ENCODE measurements at places on chromosomes 2 and 18.
A peak's percentile ranks its signal among the peaks of the same experiment; 100 is the strongest.

DNA sequence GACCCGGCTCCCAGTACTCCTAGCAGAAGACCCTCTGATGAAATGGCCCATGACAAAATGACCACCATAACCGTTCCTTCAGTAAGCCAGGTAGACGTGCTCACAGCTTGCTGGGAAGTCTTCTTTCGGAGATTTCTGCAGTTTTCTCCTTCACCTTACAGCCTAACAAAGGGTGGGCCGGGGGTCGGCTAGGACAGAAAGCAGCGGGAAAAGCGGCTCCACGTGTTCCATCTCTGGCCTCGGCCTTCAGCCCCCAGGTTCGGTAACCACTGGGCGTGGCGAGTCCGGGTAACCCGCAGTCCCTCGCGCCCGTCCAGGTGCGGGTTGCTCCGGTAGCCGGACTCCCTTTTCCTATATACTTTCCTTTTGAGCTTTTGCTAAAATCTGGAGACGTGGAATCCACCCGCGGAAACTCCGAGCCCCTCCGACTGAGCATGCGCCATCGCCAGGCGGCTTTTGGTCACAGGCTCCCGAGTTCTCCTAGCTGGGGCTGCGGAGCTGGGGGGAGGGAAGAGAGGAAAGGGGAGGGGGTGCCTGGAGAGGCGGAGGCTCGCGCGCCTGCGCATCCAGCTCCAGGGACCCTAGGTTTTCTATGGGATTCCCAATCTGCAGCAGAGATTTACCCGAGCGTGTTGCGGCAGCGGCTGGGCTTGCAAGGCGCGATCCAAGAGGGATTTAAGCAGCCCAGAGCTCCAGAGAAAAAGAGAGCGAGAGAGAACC is at the start of gene VSNL1:
TSS of gene VSNL1 (plus strand) at position 604 of the 720 bp plus-strand sequence. CDS start 51,379 bp downstream, outside the sequence.
- peak; percentile 57 for DNase-seq

DNA sequence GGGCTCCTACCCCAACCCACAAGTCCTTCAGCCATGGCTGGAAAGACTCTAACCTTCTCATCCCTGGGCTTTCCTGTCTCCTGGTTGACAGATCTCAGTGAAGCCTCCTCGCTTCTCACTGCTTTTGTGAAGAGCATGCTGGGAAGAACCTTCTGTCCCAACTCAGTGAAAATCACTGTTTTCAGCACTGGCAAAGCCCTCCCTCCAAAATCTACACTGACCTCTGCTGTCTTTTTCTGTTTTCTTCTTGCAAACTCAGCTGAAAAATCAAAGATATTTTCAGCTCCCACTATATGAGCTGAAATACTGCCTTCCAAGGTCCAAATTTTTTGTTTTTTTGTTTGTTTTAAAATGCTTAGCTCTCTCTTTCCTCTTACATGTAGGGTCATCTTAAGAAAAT is 266.3 kb upstream of the AGAP1 start:
- no peak for DNase-seq

DNA sequence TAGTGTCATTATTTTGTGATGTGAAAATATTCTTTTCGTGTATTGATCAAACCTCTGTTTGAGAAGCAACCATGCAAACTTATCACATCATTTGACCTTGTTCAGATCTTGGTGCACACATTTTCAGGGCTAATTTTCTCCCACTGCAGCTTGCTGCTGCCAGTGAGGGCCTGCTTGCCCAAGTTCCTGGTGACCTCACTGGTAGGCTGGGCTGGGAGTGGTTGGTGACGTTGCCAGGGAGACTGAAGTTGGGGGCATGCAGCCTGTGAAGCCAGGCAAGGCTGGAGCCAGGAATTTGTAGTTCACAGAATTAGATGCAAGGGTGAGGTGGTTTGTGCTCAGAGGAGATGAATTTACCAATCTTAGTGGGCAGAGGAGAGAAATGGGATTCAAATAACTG is 38.5 kb downstream of the PARD3B start:
- DNase-seq = no peak

DNA sequence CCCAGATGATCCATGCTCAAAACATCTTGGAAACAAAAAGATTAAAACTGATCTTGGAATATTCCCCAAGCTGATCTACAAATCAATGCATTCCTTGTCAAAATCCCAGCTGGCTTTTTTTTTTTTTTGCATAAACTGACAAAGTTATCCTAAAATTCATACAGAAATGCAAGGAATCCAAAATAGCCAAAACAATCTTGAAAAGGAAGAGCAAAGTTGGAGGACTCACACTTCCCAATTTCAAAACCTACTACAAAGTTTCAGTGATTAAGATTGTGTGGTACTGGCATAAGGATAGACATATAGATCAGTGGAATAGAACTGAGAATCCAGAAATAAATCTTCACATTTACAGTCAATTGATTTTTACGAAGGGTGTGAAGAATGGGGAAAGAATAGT is 306.8 kb upstream of the MGAT5 start:
- DNase-seq = no peak

DNA sequence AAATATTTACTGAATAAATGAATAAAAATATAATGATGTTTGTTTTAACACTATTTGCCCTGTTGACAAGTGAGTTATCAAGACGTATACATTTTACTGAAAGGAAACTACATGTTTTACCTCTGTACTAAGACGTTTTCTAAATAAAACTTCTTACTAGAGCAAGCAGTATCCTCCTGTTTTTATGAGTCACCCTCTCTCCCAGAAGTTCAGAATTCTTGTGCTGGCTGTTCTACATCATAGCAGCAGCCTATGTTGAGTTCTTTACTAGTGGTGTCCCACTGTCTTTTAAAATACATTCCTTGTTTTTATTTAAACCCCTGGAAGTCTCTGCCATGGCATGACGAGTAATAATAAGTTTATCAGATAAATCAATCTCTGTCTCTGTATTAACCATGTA is 297.4 kb downstream of the CALCRL start:
- DNase-seq = no peak

DNA sequence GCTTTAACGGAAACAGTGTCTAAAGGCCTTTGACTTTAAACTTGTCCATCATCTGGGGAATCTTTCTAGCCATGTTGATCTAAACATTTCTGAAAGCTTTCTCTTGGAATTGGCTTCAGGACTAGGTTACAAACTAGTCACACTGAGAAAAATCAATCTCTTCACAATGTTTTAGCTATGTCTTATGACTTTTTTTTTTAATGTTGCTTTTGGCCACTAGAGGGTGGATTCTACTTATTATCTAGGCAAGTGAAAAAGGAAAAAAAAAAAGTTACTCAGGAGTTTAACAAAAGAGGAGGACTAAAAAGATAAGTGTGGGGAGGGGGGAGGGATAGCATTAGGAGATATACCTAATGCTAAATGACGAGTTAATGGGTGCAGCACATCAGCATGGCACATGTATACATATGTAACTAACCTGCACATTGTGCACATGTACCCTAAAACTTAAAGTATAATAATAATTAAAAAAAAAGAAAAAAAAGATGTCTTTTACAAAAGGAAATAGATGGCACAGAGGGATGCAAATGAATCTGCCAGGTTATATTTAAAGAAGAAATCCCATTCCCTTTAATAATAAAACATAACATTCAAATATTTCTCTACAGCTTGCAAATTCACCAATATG is 160.4 kb upstream of the PID1 start:
- no peak for DNase-seq

DNA sequence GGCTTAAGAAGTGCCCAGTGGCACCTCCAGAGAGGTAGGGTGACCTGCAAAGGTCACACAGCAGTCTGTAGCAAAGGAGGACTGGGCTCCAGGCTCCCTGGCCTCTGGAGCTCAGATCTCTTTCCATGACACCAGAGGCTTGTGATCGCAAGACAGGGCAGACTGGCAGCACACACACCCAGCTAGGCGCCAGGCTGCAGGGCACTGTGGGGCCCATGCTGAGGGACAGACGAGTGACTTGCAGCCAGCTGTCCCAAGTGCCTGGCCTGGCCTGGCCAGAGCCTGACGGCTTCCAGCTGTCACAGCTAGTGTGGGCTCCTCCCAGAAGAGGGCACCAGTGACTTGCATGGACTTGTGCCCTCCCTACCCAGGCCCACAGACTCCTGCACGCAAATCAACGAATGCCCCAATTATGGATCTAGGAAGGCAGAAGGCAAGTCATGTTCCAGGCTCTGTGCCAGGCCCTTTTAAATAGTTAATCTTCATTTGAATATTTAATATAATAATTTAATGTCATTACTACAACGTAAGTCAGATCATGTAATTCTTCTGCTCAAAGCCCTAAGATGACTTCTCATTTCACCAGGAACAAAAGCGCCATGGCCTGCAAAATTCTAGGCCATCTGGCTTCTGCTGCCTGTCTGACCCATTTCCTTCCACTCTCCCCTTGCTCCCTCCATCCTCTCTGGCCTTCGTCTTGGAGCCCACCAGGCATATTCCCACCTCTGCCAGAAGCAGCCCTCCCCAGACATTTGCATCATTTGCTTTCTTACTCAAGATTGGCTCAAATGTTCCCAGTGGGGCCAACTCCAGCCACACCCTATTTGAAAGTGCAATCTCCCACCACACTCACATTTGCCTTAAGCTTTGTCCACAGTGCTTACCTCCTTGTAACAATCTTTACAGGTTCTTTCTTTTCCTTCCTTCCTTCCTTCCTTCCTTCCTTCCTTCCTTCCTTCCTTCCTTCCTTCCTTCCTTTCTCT is 3.7 kb upstream of the SPEG start:
- no peak for DNase-seq

GRCh38 chr2:95346738-95347671 is 49.9 kb downstream of the KCNIP3 start:
- DNase-seq = no peak

GRCh38 chr2:240589375-240589774 is 2.8 kb downstream of the CAPN10 start:
- no peak for DNase-seq

DNA sequence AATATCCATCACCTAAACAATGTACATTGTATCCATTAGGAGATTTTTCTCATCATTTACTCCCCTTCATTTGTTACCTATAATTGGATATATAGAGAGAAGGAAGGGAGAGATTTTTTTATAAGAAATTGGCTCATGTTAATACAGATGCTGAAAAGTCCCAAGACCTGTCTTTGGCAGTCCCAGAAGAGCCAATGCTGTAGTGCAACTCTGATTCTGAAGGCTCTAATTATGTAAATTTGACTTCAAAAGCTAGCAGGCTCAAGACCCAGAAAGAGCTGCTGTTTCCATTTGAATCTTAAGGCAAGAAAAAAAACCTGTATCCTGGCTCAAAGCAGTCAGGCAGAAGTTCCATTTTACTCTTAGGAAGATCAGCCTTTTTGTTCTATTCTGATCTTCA is 1245.5 kb upstream of the FAM98A start:
- no peak for DNase-seq

GRCh38 chr2:98936353-98937351 is 627 bp upstream of the CRACDL start:
- no peak for DNase-seq

- no peak for DNase-seq
These were observed 66.4 kb downstream of the UBE2E3 start for GRCh38 chr2:181046833-181047232.

DNA sequence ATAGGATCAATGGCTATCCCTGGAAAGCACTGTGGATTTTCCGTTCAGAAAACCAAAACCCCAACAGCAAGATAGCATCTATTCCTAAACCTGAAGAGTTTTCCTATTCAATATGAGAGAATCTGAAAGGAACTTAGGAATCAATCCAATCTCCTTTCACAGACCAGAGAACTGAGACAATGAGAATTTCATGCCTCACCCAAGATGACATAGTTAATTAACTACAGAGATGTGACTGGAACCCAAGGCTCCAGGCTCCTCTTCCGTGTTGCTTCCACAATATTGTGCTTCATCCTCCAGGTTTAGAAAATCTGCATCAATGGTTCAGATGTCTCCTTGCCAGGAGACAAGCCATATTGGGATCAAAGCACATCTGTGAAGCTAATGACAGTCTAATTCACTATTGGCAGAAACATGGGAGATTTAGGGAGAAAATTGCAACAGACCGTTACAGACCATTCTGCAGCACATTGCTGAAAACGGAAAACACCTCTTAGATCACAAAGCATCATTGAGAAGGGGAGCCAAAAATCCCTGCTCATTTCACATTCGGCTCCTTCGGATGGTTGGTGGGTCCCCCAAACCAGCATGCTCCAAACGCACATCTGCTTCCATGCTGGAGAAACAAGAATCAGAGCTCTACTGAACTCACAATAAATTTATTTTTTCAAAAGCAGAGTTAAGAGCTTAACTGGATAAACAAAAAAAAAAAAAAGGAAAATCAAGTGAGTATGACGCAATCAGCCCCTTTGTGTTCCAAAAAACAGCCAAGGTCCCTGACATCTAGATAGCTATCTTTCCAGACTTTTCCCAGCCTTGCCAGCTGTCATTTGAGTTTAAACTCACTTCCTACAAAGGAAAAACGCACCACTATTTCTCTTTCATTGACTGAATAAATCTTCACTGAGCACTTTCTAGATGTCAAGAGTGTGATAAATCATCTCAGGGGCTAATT is 290.3 kb downstream of the C1D start:
- DNase-seq = no peak

GRCh38 chr2:199684832-199685231 is 166.2 kb downstream of the FTCDNL1 start:
- no peak for DNase-seq

GRCh38 chr2:25877431-25878360 is 591 bp downstream of the ASXL2 start:
- DNase-seq = peak; percentile 59

DNA sequence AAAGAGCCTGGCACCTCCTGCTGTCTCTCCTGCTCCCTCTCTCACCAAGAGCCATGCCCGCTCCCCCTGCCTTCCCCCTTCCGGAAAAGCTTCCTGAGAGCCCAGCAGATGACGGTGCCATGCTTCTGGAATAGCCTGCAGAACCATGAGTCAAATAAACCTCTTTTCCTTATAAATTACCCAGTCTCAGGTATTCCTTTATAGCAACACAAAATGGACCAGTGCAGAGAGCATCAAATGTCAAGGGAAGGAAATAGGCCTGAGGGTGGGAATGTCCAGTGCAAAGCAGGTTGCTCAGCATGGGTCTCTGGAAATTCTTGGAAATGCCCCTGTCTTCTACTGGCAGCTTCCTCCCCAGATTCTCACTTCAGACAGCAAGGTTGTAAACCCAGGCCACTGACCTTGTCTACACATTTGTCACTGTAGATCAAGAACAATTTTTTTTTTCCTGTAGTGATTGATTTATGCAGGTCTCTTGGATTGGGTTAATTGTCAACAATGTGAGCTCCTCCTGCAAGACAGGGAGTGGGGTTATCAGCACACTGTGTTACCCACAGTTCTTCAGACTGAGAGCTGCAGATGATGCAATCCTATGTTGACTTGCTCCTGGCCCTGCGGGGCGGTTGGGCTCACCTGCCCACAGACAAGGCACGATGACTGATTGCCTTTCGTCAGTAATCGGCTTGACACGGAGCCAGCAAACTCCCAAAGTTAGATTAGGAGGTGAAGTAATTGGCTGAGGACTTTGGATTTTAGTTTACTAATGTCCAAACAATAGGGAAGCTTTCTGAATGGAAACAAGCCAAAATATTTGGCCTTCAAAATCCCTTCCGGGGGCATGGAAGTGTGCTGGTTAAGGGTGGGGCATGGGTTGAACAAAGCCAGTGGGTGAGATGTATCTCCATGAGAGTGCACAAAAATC is 5.4 kb upstream of the BOD1L2 start:
- no peak for DNase-seq

DNA sequence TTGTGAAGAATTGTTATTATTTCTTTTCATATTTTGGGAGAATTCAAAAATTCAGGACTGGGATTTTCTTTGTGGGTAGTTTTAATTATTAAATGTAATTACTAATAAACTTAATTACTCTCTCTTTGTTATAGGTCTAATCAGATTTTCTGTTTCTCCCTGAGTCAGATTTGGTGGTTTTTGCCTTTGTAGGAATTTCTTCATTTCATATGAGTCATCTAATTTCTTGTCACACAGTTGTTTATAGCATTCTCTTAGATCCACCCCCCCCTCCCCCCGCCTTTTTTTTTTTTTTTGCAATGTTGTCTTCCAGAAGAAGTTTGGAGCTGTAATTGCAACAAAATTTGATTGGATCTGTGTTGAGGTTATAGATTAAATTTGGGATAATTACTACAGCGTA is 26.0 kb upstream of the GALR1 start:
- DNase-seq = no peak
